ENCODE measurements at places on chromosomes 5 and 9.
A peak's percentile ranks its signal among the peaks of the same experiment; 100 is the strongest.

DNA sequence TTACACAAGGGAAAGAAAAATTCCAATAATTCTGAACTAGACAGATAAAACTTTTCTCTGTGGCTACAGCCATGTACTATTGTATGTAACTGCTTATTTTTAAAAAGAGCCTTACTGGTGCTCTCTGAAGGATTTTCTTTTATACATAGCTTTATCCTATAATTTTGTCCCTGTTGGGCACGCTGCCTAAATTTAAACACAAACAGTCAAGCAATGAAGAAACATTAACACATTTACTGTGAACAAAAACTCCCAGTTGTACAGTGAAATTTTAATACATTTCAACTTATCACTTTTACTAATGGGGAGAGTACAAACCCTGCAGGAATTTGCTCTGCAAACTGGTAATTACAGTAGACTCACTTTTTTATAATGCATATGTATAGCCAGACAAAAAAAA is 273.3 kb downstream of the BNC2 start:
- no peak for DNase-seq

DNA sequence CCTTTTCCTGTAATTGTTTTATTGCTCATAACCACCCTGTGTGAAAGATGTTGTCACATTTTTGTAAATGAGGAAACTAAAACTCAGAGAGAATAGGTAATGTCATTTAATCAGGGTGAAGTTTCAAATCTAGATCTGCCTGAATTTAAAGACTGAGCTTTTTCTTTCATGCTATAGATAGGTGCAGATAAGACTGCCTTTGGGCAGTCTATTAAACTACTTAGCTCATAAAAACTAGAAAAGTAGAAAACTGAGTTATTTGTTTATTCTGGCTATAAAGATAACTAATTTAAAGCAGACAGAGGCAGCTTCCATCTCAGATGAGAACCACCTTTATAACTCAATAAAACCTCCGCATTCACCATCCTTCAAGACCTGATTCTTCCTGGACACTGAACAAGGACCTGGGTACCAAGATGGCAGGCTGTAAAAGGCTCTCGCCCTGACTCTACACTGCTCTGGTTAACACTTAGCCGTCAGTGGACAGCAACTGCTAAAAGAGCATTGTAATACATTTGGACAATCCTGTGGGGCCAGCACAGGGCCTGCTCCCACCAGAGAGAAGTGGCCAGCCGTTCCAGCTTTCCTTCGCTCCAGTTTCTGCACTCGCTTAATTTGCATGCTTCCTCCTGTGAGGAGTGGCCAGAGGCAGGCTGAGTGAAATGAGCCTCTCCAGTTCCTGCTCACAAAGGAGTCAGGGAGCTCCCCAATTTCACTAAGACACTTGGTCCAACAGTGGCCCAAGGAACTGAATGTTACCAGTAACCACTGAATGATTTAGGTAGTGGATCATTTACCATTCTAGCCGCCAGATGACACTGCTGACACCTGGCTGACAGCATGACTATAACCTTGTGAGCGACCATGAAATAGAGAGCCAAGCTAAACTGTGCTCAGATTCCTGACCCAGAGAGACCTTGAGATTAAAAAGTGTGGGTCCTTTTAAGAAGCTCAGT is 566.4 kb downstream of the EFNA5 start:
- no peak for DNase-seq

DNA sequence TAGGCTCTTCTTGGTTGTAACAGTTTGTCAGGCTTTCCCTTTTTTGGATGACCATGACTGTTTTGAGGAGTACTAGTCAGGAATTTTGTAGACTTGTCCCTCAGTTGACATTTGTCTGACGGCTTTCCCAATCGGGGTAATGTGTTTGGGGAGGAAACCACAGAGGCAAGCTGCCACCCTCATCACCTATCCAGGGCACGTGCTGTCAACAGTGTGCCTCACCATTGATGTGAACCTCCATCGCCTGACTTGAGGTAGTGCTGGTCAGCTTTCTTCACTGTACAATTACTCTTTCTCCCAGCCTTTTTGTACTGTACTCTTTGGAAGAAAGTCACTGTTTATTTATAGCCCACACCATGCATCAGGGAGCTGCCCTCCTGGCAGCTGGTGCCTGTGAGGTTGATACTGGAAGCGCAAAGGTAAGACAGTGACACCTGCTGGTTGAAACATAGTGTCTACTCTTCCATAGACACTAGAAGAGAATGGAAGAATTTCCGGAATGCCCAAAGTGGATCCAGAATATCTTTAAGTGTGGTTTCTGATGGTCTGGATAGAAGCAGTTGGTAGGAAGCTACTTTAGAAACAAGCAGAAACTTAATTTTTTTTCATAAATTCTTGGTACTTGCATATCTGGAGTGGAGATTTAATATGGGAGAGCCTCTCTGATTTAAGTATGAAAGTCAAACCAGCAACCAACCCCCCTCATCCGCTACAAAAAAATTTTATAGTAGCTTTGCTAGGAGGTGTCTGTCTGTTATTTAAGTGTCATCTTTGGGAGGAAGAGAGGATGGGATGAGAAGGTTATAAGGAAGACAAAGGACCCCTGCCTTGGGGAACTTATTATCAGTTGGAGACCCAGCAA is 69.3 kb downstream of the SNX30 start:
- DNase-seq: peak; percentile 51

GRCh38 chr5:158099571-158100105 is 240.7 kb upstream of the CLINT1 start:
- DNase-seq: no peak

DNA sequence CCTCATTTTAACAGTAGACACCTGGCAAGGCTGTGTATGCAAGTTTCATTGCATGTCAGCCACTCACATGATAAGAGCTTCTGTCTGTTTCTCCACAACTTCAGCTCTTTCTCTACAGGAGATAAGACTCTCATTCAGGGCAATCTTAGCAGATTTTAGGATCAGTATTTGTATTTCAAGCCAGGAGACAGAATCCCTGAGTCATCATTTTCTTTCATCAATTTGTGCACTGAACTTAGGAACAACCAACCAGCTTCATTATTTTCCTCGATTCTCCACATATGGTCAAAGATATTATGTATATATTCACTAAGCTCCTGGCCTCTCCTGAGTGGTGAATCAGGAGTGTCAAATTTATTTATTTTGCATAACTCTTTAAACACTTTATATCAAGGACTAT is 181.8 kb upstream of the CCNH start:
- DNase-seq: no peak

DNA sequence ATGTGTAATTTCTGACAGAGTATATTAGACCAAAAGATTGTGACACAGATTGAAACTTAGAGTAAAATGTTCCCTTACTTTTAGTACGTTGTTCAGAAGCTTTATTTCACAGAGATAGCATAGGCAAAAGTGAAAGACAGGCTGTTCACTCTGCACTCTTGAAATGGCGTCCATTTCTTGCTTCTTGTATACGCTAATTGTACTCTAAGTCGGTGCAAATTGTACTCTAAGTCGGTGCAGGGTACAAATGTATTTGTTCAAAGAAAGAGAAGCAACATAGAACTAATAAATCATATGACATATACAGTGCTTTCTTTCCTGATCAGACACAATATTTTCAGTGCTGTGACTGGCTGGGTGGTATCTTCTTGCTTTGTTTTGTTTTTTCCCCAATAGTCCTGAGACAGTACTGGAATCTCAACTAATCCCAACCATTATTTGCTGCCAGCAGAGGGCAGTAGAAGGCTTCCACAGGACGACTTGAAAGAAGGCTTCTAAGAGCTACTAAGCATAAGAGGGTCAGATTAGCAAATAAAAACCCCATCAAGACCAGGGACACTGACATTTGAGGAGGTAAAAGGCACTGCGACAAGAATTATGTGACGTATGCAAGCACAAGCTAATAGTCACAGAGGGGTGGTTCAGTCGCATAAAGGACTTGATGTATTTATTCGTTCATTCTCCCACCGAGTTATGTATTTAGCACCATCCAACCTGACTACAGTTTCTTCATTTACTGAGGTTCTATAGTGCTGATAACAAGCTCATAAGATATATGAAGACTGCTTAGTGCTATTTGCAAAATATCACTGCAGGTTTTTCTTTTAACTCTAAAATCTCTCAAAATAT is 831.8 kb downstream of the TAF11L14 start:
- no peak for DNase-seq

DNA sequence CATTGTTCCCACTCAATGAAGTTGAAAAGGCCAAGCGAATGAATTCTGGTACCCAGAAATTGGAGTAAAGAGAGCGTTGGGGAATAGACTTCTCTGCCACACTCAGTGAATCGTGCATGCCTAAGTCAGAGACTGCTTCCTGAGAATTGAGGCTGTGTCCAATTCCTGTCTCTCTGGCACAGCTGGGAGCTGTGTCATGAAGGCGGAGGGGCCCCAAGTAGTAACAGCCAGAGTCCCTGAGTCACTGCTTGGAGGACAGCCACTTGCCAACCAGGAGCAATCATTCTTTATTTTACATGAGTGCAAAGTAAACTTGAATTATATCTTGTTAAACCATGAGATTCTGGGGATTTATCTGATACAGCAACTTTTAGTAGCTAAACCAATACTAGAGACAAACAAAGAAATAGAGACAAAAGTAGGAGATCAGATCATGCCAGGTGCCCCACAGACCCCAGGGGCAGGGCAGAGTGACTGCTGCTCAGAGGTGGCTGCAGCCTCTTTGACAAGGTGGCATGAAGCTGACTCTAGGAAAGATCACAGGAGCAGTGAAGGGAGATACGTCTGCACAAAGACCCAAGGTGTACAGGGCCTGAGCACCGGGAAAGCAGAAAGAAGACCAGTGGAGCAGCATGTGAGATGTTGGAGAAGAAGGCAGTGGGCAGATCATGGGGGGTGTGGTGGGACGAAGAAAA is 246.0 kb downstream of the GADD45G start:
- peak; percentile 39 for DNase-seq

DNA sequence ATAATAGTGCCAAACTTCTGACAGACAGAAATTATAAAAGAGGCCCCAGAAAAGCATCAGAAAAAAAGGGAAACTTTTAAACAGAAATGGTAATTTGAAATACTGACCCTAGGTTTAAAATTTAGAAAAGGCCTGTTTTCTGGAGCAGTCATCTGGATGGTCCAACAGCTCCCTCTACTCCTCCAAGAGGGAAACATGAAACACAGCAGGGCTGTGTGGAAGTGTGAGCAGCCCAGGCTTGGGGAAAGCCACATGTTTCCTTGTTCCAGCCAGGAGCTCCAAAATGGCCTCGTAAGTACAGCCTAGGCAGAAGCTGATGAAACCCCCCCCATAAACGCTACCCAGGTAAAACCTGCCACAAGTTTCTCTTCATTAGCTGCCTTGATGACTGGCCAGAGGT is 499.3 kb upstream of the ADAMTS16 start:
- DNase-seq: no peak

DNA sequence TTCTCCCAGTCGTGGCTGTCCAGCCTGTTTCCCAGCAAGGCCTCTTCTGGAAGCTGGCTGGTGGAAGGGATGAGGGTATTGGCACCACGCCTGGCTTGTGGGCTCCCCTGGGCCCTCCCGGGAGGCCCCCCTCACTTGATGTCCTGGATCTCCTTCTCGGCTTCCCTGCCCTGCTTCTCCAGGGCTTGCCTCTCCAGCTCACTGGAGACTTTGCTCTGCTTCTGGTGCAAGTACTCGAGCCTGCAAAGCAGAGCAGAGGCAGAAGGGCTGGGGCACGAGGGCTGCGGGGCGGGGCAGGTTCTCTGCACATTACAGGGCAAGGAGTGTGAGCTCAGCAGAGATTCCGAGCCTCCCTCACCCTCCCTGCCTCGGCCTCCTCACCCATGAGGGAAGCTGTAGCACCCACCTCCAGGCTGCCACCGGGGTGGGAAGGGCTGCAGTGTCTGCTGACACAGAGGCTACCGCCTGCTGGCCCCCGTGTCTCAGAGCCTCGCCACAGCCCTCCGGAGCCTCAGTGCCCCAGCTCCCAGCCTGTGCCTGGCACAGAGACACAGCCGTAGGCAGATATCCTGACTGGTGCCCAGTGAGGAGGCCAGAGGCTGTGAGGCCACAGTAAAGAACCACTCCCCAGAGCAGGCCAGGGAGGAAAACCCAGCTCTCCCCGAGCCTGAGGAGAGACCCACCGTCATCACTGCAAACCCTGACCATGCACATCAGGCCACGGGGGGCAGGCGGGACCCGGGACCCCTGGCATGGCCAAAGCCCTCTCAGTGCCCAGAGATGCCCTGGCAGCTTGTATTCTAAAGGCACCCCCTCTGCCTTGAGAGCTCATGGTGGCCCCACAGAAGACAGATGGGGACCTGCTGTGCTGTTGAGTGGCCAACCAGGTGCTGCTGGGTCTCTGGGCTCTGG is 7.2 kb downstream of the SNAPC4 start:
- no peak for DNase-seq

DNA sequence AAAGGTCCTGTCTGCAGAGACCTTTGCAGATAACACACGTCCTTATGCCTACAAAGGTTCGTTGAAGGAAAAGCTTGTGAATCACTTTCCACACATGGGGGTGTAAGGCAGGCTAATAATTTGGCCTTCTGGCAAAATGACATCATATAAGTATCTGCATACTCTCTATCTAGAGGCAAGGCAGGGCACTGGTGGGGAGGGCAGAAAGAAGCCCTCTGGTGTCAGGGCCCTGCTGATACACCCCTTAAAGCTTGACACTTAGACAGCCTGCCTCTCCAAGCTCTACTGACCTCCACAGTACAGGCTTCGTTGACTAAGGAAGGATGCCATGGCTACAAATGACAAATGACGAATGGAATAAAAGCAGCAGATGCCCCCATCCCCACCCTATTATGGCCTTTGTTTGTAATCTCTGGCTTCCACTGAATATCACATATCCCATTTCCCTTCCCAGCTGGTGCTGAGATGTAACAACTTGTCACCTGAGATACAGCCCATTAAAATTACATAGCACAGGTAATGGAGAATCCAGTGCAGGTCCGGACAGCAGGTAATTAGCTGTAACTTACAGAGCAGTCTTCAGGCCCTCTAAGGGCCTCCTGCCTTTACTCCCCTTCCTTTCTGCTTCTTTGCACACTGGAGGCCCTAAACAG is 76.9 kb upstream of the IFNK start:
- no peak for DNase-seq

DNA sequence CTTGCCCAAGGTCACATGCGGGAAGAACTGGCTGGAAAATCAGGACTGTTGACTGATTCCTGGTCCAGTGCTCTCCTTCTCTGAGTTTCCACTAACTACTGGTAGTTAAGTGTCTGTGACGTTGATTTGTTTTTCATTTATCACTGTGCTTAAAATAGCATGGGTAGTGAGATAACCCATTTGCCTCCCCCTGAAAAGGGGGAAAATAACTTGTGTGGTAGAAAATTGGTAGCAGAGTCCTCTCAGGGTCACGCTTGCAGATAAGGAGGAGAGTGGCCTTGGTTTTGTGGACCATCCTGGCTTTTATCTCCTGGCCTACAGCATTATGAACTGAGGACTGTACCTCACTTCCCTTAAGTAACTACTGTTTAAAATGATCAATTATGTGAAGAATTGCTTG is 10.9 kb downstream of the FUBP3 start:
- DNase-seq: no peak

DNA sequence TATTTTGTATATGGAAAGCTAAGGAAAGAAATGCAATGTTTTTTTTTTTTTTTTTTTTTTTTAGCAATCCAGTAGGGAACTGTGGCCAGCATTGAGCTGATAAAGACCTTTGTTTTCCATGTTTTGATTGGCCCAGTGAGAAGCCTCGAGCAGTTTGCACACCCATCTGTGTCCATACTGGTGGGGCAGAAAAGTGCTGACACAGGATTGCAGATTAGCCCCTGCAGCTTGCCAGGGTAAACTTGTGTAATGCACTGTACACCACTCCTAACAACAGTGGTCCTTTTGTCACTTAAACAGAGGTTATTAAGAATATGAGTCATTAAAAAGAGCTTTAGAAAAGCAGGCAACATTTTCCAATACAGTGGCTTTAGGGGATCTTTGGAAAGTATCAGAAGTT is 132.8 kb upstream of the CDKN2B start:
- DNase-seq: peak; percentile 48

Data from left cardiac atrium (tissue), 4 donors.